H7 (cell line): ENCODE measurements at places on chromosomes 2 and 18. TPM values are rescaled to one million over a fixed set of nuclear protein-coding genes. Genes with fewer than 3 reads are reported as not detected.

- DNase-seq, result no peak
Observed at GRCh38 chr2:206323033-206323432, 48.6 kb downstream of the ZDBF2 start.

- DNase-seq, result no peak
Observed at GRCh38 chr2:217008794-217009193, 148.9 kb upstream of the TNP1 start.

GRCh38 chr2:203463266-203463678, 71.8 kb downstream of the RAPH1 start:
- DNase-seq, result no peak

DNA sequence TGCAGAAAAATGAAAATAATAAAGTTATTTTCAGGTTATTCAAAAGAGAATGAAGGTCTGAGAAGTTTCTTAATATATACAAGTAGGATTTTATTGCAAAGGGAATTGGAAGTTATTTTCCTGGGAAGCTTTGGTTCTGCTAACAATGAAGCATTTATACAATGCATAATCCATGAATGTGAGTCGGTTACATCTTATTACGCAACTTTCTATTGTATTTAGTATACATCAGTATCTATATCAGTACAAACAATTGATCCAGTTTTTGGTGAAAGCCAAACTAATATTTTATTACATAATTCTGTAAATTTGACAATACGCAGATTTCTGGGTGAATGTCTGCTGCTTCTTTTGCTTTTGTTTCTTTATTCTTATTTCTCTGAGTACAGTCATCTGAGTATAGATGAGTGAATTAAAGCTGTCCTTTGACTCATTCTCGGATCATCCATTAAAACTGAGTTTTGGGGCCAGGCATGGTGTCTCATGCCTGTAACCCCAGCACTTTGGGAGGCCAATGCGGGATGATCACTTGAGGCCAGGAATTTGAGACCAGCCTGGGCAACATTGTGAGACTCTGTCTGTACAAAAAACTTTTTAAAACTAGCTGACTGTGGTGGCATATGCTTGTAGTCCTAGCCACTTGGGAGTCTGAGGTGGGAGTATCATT, 108.5 kb downstream of the SOCS6 start:
- DNase-seq, result no peak

DNA sequence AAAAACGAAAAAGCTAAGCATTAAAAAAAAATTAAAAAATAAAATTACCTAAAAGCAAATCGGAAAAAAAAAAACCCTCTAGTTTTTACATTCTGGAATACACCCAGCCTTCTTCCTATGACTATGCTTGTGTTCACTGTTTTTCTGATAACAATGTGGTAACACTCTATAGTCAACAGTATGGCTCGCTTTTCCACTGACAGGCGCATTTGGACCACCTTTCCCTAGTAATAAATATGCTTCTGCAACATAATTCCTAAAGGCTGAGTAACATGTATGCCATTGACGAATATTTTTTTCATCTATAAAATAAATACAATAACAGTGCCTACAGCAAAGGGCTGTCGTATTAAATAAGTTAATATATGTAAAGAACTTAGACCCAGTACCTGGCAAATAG, 27.9 kb downstream of the NOL10 start:
- no peak for DNase-seq

NEU4 gene
- total RNA-seq, result 0.41 TPM in 1 of 2 replicates, not detected in the other
